ENCODE measurements at places on chromosomes 11 and 22. TPM values are rescaled to one million over a fixed set of nuclear protein-coding genes. Genes with fewer than 3 reads are reported as not detected.

Gene ART5
- total RNA-seq, result 0.34 TPM

Gene SYT9
- total RNA-seq, result not detected

Gene SMTNL1
- total RNA-seq, result not detected

Gene OR52L1
- total RNA-seq, result not detected

Gene MAJIN
- total RNA-seq, result not detected

Gene APOL6
- 13.7 TPM for total RNA-seq

Gene GLYATL1
- total RNA-seq, result 0.17 TPM

Gene OR8B8
- not detected for total RNA-seq

Gene TMPRSS13
- not detected for total RNA-seq

Gene PTGDR2
- total RNA-seq, result 1.5 TPM

Gene OR8A1
- not detected for total RNA-seq

Gene NNMT
- 133 TPM for total RNA-seq

Gene MS4A4A
- total RNA-seq, result not detected

Gene CHADL
- total RNA-seq, result 1.5 TPM

Gene C11orf87
- total RNA-seq, result 0.16 TPM

Gene BACE1
- total RNA-seq, result 22.9 TPM

Gene CST6
- total RNA-seq, result 0.17 TPM

Gene ACP2
- 12.1 TPM for total RNA-seq

Gene P2RX3
- not detected for total RNA-seq

Gene OR10A2
- not detected for total RNA-seq

Gene DNAJB7
- not detected for total RNA-seq
